ENCODE measurements at places on chromosomes 5 and 9. TPM values are rescaled to one million over a fixed set of nuclear protein-coding genes. Genes with fewer than 3 reads are reported as not detected.

BTF3 gene
- total RNA-seq, result 405 TPM

DNA sequence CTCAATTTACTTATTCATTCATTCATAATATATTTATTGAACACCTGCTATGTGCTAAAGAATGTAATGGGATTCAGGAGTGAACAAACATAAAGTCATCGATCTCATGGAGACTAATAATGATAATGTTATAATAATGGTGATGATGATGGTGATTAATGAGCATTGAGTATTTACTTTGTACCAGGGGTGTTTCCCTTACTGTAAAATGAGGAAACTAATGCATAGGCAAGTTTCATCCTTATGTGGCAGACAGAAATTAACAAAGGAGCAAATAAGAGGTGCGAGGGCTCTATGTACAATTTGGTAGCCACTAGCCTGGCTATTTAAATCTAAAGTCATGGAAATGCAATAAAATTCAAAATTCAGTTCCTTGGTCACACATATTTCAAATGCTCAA, 11.1 kb upstream of the LCP2 start:
- no peak for DNase-seq

- DNase-seq, result no peak
Observed at GRCh38 chr5:170238456-170239196, 5.8 kb downstream of the C5orf58 start.

- no peak for DNase-seq
Observed at GRCh38 chr5:65244031-65244430, 237.7 kb downstream of the ADAMTS6 start.

GRCh38 chr9:16721972-16722371, 148.5 kb downstream of the BNC2 start:
- peak; percentile 66 for DNase-seq

LOX gene
- 26.4 TPM for total RNA-seq

- DNase-seq, result no peak
Observed at GRCh38 chr5:1028481-1029281, 20.1 kb downstream of the NKD2 start.

DNA sequence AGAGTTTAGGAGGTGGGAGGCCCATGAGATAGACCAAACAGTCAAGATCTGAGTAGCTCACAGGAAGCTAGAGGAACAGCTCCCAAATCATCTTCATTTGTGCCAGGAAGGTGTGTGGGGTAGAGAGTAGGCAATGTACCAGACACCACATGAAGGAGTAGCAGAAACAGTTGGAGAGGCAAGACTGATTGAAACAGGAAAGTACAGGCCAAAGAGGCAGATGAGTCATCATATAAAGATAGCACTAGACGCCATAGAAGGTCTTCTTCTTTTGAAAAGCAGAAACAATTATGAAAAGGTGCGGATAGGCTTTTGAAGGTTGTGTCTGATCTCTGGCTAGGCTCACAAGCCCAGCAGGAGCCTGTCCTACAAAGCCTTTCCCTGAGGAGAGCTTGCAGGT, 62.7 kb upstream of the PALM2AKAP2 start:
- peak; percentile 13 for DNase-seq

Measured in LHCN-M2 (cell line).